ENCODE measurements at places on chromosomes 1 and 21. TPM values are rescaled to one million over a fixed set of nuclear protein-coding genes. Genes with fewer than 3 reads are reported as not detected.
A peak's percentile ranks its signal among the peaks of the same experiment; 100 is the strongest.

Gene IL19
- not detected for total RNA-seq

Gene DNALI1
- 7.2 TPM for total RNA-seq

Gene GPN2
- total RNA-seq, result 25.5 TPM

Gene EFNA1
- total RNA-seq, result 16.4 TPM

Gene URB1
- total RNA-seq, result 19.2 TPM

Gene S100A9
- total RNA-seq, result 1.8 TPM

Gene PIK3R3
- 55.5 TPM for total RNA-seq

Gene CBS
- total RNA-seq, result 195 TPM

Gene ARHGEF10L
- 14.2 TPM for total RNA-seq

Gene S100B
- 1.0 TPM for total RNA-seq

Gene DENND2C
- 3.2 TPM for total RNA-seq

Gene SLAMF9
- 0.43 TPM for total RNA-seq

Gene SERPINC1
- not detected for total RNA-seq

Gene LCE2C
- not detected for total RNA-seq

Gene GART
- total RNA-seq, result 99.5 TPM

Gene CD2
- 0.14 TPM for total RNA-seq

Gene C1QTNF12
- 3.9 TPM for total RNA-seq

- DNase-seq, result no peak
Measured at GRCh38 chr1:156366378-156367166, 2.4 kb upstream of the RHBG start.

- DNase-seq, result no peak
Measured at GRCh38 chr1:188261849-188262248, 1433.1 kb downstream of the PLA2G4A start.

DNA sequence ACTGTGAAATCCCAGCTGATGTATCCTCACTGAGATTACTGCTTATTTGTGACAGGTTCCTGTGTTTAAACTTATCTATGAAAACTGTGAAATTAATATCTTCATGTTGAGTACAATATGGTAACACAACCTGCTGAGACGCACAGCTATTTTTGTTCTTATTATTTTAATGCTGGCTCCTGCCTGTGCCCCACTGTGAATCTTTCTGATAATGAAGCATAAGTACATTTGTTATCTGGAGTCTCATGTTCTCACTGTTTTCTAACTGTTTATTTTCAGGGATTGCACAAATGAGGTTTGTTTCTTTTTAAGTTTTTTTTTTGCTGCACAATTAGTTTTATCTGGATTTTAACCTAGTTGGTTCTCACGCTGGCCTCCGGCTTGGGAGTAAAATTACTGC is 39.9 kb upstream of the IFNAR2 start:
- DNase-seq, result no peak

DNA sequence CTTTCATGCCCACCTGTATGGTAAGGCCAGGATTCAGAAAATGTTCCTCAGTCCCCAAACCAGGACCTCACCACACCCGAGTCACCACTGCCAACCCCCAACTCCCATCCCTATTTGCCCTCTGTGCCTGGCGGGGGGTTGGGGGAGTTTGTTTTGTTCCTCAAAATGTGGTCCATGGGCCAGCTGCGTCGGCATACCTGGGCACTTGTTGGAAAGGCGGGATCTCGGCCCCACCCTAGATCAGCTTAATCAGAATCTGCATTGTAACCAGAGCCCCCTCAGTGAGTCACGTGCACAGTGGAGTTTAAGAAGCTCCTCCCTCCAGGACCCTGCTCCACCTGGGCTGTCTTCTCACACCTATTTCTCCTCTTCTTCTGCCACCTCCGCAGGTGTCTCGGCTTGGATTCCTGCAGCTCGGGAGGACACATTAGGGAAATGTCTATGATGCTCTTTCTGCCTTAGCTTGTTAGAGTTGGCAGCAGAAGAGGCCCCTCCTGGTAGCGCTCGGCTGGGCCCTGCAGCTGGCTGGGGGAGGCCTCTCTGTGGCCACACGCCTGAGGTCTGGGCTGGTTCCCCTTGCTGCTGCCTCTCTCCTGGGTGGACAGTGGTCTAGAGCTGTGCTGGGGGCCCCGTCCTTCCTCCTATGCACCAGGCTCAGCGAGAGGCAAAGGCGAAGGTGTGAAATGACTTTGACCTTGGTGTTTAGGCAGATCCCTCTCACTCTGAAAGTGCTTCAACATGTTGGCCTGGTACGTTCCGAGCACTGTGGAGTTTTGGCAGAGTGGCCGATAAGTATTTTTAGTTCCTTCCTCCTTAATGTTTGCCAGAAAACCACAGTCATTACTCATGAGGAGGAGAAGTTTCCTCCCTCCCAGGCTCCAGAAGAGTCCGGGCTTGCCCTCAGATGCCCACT is 41.8 kb upstream of the CAMTA1 start:
- DNase-seq, result peak; percentile 88

DNA sequence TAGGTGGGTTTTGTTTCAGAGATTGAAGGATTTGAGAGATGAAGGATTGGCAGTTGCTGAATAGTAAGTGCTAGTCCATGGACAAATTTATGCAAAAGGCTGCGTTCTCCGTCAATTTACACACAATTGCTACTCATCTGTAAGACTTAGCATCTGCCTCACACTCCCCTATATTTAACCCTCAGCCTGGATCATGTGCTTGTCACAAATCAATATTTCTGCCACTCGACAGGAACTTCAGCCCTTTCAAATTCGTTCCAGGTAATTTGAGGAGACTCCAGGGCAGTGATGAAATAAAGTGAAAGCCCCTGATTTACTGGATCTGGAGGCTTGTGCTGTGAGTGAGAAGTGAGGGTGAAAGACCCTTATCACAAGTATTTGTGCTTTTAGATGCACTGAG is 105.6 kb upstream of the UBE2U start:
- no peak for DNase-seq

DNA sequence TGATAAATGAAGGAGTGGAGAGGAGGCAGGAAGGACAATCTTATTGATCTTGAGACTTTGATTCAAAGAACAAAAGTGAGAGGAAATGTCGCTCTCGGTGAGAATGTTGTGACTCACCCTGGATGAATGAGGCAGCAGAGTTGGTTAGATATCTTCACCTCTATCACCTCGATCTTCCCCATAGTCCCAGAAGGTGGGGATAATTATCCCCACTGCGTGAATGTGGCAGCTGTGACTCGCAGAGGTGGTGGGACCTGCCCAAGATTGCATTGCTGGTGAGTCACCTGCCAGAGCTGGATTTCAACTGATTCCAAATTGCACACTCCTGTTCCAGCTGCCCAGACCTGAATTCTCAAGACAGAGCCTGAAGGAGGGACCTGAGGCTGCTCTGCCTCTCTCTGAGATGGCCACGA is 105.0 kb downstream of the MATN1 start:
- peak; percentile 5 for DNase-seq

- no peak for DNase-seq
Measured at GRCh38 chr1:183937611-183938010, 99.9 kb downstream of the COLGALT2 start.

GRCh38 chr1:70934194-70934961 is 113.2 kb downstream of the PTGER3 start:
- DNase-seq, result no peak

DNA sequence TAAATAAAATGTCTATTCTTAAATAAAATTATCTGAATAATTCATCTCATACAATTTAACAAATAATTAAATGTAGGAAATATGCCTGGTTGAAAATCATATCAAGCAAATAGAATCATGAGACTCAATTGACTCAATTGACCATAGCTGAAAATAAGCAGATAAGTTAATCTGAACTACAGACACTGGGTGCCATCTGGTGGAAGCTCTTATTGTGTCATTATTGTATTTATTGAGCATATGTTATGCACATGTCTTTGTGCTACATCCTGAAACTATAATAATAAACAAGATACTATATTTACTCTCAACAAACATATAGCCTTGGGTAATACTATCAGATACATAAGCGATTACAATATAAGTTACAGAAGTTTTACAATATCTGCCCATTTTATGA is 41.0 kb downstream of the BRINP3 start:
- peak; percentile 17 for DNase-seq

- no peak for DNase-seq
Measured at GRCh38 chr1:229139331-229140118, 131.4 kb upstream of the RAB4A start.

DNA sequence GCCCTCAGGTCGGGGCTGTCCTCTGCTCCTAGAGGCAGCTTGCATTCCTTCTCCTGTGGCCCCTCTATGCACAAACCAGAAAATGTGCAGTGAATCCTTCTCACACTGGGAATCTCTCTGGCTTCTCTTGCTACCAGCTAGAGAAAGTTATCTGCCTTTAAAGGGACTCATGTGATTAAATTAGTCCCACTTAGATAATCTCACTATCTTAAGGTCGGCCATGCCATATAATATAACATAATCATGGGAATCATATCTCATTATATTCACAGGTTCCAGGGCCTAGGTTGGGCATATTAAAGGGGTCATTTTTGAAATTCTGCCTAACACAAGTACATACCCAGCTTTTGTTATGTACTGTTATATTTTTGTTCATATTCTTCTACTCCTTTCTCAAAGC is 31.4 kb downstream of the PTGFR start:
- no peak for DNase-seq

DNA sequence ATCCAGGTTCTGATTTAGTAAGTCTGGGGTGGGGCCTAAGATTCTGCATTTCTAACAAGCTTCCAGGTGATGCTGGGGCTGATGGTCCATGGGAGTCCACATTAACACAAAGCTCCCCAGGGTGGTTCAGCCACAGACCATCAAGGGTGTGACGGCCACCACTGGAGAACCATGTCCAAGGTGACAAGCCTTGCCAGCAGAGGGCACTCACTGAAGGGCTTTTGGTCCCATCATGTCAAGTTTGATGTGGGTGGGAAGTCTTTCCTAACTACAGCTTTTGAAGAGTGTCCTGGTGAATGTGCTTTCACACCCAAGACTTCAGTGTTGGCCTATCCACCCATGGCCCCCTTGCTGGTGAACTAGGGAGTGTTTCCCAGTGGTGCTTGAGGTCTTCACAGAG is 67.1 kb downstream of the UBE2T start:
- DNase-seq, result no peak

DNA sequence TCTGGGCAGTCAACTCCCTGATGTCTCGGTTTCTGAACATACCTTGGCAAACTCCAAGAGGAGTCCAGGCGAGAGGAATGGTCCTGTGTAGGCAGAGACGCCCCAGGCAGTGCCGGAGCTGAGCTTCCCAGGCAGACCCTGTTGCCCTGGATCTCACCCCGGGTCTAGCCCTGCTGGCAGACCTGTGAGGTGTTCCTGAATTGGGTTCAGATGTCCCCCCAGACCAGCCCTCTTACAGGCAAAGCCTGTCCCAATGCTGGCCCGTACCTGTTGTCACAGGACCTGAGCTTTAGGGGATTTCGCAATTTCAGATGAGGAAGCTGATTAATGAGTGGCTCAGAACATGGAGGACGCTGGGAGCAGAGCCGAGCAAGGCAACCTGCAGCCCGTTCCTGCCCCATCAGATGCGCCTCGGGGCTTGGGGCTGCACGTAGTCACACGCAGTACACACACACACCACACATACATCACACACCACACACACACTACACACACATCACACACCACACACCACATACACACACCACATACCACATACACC is 38.5 kb upstream of the PDE9A start:
- no peak for DNase-seq

DNA sequence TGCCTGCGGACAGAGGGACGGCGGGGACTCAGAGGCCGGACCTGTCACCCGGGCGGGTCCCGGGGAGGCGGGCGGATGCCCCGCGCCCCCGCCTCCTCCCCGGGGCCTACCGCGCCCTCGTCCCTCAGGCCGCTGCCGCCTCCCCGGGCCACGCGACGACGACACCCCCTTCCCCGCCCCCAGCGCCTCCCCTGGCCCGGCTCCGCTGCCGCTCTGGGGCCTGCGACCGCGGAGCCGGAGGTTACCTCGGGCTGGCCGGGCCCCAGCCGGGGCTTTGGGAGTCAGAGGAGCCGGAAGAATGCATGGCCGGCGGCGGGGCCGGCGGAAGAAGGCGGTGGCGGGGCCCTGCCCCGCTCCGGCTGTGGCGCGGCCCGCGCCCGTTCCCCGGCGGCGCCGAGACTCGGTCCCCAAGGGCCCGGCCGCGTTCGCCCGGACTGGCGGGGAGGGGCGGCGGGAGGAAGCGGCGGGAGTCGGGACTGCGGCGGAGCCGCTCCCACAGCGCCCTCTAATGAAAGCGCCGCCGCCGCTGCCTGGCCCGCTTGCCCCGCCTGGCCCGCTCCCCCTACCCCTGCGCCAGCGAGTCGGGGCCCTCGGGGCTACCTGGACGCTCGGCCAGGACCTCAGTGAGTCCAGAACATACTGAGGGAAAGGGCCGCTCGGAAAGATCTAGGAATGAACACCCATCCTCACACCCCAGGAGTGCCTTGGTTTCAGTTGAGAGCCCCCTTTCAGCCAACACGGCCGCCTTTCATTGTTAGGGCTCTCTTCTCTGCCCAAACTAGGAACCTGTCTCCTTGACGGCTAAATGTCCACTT is at the start of gene LPGAT1:
LPGAT1 (minus strand) TSS at position 436 of the 815 bp plus-strand sequence. CDS start 1,467 bp downstream, outside the sequence.
- peak; percentile 29 for DNase-seq

DNA sequence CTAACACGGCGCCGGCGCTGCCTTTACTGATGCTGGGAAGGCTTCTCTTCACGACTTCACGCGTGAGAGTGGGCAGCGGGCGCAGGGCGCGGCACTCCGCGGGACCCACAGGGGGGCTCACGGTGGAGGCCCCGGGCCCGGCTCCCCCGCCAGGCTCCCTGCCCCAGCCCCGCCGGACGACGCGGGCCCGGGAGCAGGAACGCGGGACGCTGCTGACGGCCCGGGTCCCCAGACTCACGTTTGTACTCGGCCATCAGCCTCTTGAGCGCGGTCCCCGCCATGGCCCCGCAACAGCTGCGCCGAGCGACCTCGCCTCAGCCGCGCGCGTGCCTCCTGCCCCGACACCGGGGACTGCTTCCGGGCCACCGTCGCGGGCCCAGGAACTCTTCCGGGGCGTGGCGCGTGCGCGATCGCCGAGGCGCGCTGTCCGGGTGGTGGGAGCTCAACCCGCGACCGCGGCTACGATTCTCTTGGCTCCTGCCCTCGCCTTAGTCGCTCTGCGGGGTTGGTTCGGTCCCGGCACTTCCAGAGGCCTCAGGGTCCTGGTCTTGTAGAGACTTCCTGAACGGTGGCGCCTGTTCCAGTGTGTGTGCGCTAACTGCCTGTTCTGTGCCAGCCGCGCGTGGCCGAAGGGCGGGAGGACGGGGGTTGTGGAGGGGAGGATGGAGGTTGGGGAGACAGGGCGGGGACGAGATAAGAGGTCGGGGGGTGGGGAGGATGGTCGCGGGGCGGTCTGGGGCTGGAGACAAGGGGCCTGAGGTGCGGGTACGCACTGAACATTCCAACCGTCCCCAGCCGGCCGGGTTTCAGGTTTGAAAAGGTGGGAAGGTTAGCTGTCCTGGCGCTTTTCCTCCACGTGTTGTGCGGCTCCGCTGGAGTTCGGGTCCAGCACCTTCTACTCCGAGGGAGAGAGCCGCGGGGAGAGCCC is at the start of gene UBE2G2:
UBE2G2 (minus strand) TSS at position 353 of the 928 bp plus-strand sequence; CDS start at position 281, 72 bp downstream.
- peak; percentile 52 for DNase-seq

- DNase-seq, result peak; percentile 16
Measured at GRCh38 chr1:14553711-14554110, 44.8 kb upstream of the KAZN start.
